ENCODE measurements at places on chromosomes 3 and 15.

DNA sequence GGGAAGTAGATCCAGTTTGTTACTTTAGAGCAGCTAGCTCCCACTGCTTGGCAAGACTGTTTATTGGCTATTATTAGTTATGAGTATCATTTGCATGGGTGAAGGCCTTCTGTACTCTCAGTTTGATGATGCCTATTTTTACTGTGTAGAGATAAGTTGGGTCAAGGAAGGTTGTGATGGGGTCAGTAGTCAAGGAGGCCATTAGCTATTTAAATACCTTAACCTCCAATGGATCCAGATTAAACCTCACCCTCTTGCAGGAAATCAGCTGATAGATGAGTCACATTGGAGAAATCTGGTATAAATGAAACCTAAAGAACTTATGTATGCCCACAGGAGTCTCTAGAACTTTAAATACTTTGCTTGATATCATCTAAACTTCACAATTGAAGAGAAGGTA is 45.0 kb downstream of the THBS1 start:
- DNase-seq = no peak

DNA sequence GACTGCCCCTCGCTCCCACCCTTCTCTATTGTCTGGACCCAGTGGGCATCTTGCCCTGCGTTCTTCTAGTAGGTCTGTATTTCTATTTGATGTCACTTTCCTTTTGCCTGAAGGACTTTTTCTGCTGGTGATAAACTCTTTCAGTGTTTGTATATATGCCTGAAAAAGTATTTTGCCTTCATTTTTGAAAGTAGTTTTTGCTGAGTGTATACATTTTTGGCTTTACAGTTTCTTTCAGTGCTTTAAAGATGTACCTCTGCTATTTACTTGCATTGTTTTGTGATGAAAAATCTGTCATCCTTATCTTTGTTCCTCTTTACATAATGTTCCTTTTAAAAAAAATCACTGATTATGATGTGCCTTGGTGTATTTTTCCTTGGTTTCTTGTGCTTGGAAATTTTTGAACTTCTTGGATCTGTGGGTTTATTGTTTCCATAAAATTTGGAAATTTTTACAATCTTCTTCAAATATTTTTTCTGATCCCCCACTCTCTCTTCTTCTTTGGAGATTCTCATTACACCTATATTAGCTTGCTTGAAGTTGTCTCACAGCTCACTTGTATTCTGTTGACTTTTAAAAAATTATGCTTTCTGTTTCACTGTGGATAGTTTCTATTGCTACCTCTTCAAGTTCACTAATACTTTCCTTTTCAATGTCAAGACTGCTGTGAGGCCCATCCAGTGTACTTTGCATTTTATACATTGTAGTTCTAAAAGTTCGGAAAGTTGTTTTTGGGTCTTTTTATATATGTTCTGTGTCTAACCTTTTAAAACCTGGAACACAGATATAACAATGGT is 67.8 kb downstream of the RGMA start:
- no peak for DNase-seq

DNA sequence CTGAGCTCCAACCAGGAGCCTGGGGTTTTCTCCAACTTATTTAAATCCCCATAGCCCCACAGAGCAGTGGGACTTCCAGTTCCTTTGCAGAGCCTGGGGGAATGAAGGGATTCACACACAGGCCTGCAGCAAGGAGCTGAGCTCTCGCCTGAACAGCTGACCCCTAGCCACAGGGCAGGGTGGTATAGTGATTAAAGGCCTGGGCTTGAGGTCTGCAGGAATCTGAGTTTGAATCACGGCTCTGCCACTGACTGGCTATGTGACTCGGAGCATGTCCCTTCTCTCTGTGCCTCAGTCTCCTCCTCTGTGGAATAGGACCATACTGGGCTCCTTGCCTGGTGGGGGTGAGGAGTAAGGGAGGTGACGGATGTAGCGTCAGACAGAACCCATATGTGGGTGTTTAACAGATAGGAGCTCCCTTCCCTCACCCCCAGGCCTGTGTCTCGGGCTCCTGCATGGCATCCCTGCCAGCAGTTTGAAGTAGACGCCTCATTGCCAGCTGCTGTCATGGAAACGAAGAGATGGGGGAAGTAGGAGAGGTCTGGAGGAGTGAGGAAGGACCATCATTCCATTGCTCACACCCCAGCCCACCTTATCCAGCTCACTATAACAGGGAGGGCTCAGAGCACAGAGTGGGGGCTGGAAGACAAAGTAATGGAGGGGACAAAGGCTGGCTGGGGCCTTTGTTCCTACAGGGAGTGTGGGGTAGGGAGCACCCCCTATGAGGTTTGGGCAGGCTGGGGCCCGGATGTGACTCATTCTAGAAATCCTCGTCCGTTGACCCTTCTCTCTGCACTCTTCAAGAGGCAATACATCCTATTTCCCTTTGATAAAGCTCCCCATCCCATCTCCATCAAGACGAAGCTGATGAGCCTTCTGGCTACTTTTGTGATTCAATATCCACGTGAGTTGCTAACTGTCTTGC is 14.8 kb downstream of the HRH1 start:
- no peak for DNase-seq

DNA sequence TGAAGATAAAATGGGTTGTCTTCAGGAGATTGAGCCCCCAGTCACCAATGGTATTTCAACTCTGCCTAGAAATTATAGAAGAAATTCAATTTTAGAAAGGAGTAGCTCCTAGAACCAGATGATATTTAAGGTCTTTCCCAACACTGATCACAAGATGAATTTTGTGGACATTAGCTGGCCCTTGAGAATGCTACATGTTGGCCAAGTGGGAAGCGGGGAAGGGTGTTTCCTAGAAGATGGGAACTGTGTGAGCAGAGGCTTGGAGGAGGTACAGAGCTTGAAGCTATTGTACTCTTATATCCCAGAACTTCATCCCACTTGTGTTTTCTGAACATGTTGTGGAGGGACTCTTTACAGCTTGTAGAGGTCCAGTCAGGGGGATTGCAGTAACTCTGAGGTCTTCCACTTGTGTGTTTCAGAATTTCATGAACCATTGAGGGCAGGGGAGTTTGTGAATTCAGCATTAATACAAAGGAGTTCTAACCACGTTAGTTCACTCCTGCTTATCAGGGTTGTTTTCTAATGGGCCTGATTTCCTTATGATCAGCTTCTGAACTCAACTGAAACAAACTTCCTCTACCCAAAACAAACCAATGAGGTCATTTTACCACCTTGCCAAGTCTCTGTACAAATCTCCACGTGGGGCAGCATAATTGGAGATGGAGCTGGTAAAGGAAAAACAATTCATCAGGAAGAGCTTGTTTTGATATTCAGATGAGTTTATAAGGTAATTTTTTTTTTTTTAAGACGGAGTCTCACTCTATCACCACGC is 152.6 kb upstream of the TPM1 start:
- DNase-seq = no peak

- no peak for DNase-seq
Observed at GRCh38 chr3:46690798-46691197, 2.7 kb downstream of the ALS2CL start.

- no peak for DNase-seq
Observed at GRCh38 chr3:125200731-125201139, 11.8 kb downstream of the SLC12A8 start.

DNA sequence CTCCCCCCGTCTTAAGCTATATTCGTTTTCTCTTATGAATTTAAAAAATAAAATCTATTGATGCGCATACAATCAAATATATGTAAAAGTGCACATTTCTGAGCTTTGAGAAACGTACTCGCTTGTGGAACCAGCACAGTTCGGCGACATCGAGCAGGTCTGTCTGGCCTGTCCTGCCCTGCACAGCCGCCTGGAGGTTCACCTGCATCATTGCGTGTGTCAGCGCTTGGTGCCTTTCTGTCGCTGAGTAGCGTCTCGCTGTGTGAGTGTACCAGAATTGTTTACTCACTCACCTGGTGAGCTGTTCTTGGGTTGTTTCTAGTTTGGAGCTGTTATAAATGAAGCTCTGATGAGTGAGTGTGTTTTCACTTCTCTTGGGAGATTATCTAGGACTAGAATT is 104.0 kb downstream of the VGLL4 start:
- no peak for DNase-seq

DNA sequence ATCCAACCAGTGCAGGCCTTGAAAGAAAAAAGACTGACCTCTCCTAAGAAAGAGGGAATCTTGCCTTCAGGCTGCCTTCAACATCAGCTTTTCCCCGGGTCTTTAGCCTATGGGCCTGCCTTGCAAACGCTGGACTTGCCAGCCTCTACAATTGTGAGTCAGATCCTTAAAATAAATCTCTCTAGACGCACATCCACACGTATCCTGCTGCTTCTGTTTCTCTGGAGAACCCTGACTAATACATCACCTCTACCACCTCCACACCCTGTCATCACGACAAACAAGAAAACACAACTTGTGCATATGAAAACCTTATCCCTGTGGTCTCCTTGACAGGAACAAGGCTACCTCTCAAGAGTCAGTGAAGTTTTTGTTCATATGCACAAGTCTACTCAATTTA is 11.8 kb downstream of the CYFIP1 start:
- no peak for DNase-seq

DNA sequence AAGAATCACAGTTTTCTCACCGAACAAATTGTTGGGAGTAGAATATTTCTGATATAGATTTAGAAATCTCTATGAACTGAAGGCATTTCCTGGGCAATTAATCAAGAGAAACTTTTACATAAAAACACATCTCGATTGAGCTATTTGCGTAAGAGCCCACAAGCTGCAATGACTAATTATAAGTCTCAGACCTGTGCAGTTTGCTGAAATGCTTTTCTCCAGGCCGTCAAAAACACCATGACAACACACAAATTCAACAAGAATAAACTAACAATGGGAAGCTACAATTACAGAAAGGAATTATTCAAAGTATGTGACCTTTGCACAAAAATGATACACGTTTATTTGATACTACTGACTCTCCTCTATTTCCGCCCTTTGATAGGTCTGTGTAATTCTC is 481.2 kb upstream of the WNT5A start:
- no peak for DNase-seq

GRCh38 chr3:184874709-184875644 is 63.0 kb downstream of the VPS8 start:
- DNase-seq = no peak

Measured in H1 (cell line).